Stimulated activated CD4-positive, alpha-beta T cell treated with anti-CD3 and anti-CD28 coated beads, Interleukin-15, amount 100 ng/mL, for 1 hour (primary cell): ENCODE measurements at places on chromosomes 12 and 14.

- no peak for DNase-seq
Measured at GRCh38 chr12:38911611-38912010, 6.2 kb upstream of the CPNE8 start.

DNA sequence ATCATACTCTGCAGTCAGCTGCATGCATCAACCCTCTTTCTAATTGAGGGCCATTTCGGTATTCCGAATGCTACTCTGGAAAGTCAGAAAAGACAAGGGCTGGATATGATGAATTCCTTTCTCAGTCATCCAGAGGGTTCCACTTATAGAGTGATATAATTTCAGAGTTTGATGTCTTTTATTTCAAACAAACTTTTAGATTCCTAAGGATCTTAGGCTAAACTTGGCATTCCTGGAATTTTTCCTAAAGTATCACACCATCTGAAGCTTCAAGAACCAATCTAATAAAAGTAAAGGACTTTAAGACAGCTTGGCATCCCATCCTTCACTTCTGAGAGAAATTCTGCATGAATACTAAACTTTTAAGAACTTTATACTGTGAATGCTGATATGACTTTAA, 69.3 kb upstream of the KCNJ8 start:
- no peak for DNase-seq

GRCh38 chr12:2677142-2677880, 117.5 kb upstream of the FKBP4 start:
- no peak for DNase-seq

GRCh38 chr12:118685983-118686607, 295.2 kb upstream of the SRRM4 start:
- no peak for DNase-seq

DNA sequence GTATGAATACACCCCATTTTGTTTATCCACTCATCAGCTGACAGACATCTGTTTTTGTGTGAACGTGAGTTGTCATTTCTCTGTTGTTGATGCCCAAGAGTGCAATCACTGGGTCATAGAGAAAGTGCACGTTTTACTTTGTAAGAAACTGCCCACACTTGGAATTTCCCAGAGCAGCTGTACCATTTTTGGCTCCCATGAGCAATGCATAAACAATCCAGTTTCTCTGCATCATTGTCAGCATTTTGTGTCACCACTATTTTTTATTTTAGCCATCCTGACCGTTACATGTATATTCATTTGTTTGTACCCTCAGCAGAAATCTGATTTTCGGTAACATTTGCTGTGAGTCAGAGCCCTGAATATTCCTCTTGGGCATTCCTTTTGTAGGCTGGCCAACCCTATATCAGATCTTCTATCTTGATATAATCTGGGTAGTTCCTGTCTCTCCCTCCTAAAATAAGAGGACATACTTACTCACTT, 62.7 kb downstream of the RBM19 start:
- DNase-seq, result no peak

- no peak for DNase-seq
Measured at GRCh38 chr12:100110276-100110675, 32.4 kb downstream of the BLTP3B start.

DNA sequence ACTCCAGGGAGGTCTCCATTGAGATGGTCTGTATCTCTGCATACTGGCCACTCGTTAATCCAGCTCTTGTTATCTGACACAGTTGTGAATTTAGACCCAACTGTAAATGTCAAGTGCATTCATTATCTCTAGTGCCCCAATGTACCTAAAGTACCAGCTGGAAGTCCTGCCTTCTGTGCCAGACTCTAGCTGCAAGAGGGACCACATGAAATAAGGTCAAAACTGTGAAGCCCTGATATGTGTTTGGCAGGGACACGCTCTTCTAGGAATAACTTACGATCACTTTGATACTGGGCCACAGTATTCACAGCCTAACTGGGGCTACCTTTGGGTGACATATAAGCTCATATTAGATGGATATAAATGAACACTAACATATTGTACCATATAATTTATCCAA, 268.5 kb downstream of the LRIG3 start:
- no peak for DNase-seq

GRCh38 chr12:115776399-115776798, 501.1 kb downstream of the MED13L start:
- DNase-seq, result no peak

GRCh38 chr12:42691991-42692557, 102.5 kb upstream of the PRICKLE1 start:
- DNase-seq, result no peak

- no peak for DNase-seq
Measured at GRCh38 chr12:75937486-75937885, 94.1 kb downstream of the PHLDA1 start.

GRCh38 chr14:36260970-36261640, 59.3 kb downstream of the MBIP start:
- DNase-seq, result no peak

DNA sequence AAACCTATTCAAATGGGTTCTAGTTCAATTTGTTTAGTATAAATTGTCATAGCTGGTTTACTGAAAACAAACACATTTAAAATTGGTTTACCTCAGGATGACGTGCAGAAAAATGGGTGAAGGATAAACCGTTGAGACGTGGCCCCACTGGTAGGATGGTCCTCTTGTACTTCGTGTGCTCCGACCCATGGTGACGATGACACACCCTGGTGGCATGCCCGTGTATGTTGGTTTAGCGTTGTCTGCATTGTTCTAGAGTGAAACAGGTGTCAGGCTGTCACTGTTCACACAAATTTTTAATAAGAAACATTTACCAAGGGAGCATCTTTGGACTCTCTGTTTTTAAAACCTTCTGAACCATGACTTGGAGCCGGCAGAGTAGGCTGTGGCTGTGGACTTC, 8.3 kb downstream of the CALM1 start:
- DNase-seq, result no peak

DNA sequence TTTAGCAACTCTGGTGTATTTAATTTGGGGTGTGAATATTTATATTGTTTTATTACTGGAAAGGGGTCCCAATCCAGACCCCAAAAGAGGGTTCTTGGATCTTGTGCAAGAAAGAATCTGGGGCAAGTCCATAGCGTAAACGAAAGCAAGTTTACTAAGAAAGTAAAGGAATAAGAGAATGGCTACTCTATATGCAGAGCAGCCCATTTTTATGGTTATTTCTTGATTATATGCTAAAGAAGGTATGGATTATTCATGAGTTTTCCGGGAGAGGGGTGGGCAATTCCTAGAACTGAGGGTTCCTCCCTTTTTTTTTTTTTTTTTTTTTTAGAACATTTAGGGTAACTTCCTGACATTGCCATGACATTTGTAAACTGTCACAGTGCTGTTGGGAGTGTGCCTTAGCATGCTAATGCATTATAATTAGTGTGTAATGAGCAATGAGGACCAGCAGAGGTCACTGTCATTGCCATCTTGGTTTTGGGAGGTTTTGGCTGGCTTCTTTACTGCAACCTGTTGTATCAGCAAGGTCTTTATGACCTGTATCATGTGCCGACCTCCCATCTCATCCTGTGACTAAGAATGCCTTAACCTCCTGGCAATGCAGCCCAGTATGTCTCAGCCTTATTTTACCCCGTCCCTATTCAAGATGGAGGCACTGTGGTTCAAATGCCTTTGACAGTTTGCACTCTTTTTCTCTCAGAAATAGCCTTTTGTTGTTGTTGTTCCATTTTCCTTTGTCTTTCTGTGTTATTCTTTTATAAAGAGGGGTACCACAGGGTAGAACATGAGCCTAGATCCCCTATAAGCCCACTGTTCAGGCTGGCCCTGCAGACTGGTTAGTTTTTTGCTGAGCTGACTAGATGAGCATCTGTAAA, 75.5 kb upstream of the DCD start:
- DNase-seq, result no peak

GRCh38 chr12:98653866-98654493, 8.9 kb downstream of the APAF1 start:
- DNase-seq, result no peak

DNA sequence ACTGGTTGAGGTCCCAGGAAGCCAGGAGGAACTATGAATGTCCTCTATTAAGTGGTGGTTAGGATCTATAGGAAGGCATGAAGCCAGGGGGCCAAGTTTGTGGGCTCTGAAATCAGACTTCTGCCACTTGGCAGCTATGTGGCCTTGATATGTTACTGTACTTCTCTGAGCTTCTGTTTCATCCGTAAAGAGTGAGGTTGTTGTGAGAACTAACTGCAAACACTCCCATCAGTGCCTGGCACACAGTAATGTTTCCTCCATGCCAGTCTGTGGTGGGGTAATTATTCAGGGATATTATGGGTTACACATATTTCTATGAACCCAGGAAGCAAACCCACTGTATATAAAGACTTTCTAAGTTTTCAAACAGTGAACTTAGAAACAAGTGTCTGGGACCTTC, 57.4 kb downstream of the PLXNC1 start:
- DNase-seq, result no peak

GRCh38 chr14:24422694-24423601, 6.5 kb downstream of the CBLN3 start:
- DNase-seq, result no peak

DNA sequence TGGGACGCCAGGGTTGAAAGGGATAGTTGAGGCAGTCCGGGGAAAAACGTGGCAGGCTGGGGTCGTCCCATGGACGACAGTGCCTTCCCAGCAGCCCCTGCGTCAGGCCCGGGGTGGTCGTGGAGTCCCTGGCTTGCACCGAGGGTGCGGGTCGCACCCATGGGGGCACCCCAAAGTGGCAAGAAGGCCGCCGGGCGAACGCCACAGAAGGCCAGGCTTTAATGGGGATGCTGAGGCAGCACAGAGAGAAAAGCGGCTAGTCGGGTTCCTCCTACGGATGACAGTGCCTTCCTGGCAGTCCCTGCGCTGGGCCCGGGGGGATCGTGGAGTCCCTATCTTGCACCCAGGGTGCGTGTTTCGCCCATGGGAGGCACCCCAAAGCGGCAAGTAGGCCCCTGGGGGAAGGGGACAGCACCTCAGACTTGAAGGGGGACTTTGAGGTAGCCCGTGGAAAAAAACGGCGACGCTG, 158.6 kb upstream of the ALG10B start:
- DNase-seq, result no peak

- no peak for DNase-seq
Measured at GRCh38 chr12:75853626-75854025, 177.9 kb downstream of the PHLDA1 start.

DNA sequence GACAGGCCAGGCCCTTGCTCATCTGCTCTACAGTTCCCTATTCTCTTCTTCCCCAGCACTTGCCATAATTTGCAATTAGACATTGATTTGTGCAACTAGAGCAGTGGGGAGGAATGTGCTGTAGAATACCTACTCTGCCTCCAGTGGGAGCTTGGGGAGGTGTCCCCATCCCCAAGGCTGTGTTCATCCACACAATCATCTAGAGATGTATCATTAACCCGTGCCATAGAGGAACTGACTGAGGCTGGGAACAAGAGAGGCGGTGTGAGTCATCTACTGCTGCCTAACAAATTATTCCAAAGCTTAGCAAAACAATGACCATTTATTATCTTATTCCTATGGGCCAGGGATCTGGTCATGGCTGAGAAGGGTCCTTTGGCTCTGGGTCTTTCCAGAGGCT, 5.1 kb upstream of the OTUB2 start:
- no peak for DNase-seq

GRCh38 chr14:36625436-36625835, 36.2 kb upstream of the PAX9 start:
- no peak for DNase-seq

DNA sequence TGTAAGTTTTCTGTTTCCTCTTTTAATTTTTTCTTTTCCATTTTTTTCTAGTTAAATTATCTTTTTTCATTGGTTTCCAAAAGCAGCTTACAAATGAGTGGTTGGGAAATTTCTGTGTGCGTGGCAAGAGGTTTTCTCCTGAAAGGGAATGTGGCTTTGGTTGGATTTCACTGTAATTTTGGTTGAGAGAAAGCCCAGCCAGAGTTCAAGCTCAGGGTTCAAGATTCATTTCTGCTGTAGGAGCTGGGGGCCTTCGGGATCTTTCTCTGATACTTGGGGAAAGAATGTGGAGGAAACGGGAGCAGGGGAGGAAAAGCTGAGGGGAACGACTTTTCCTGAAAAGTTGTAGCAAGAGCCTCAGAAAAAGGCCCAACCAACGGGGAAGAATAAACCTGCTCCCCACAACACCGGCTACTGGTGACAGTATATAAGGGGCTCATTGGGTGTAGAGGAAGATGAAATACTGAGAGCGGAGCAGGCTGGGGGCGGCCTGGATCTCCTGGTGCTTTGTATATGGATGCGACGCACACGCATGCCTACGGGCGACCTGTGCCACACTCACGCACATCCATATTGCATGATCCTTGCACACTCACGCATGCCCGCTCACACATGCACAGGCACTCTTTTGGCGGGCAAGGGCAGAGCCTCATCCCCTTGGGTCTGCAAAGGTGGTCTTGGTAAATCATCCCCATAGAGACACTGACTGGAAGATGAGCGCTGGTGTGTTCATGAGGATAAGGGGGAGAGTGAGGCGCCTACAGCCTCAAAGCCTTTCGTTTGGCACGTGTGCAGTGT, 1.9 kb downstream of the HOXC10 start:
- no peak for DNase-seq

- DNase-seq, result no peak
Measured at GRCh38 chr12:11902525-11902875, 168.2 kb upstream of the BCL2L14 start.

DNA sequence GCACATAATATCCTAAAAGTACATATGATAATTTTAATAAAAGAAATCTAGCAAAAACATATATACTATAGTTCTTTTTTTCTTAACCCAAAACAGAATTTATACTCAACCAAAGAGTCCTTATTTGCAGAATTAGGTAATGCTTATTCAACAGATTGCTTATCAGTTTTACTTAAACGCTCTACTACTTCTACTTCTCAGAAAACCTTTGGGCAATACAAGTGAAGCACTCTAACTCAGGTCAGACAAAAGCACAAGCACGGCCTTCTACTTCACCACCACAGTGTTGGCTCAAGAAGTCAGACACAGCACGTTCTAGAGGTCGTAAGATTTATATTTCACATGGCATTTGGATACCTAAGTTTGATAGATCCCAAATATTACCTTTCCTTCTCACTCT, 29.2 kb downstream of the DICER1 start:
- DNase-seq, result no peak

- DNase-seq, result no peak
Measured at GRCh38 chr12:53345486-53346188, 9.5 kb upstream of the SP7 start.

- DNase-seq, result no peak
Measured at GRCh38 chr14:92160619-92161018, 38.9 kb downstream of the CPSF2 start.

DNA sequence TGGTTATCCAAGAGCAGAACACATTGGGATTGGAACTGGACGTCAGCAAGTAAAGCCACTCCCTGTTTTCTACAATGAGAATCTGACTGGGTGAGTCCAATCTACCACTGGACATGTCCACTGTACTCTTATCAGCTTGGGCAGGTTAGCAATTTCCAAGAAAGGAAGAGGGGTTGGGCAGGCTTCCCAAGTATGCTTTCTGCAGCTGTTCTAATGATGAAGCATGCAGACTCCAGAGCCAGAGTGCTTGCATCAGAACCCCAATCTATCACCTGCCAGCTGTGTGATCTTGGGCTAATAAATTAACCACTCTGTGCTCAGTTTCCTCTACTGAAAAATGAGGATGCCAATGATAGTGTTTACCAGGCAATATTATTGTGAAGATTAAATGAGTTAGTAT, 92.0 kb downstream of the EMP1 start:
- no peak for DNase-seq

GRCh38 chr12:91604897-91605296, 422.3 kb upstream of the DCN start:
- DNase-seq, result no peak
